Activated CD4-positive, alpha-beta T cell treated with anti-CD3 and anti-CD28 coated beads, Interleukin-2, amount 50 U/mL, for 1 hour (primary cell): ENCODE measurements at places on chromosomes 7 and 10.

DNA sequence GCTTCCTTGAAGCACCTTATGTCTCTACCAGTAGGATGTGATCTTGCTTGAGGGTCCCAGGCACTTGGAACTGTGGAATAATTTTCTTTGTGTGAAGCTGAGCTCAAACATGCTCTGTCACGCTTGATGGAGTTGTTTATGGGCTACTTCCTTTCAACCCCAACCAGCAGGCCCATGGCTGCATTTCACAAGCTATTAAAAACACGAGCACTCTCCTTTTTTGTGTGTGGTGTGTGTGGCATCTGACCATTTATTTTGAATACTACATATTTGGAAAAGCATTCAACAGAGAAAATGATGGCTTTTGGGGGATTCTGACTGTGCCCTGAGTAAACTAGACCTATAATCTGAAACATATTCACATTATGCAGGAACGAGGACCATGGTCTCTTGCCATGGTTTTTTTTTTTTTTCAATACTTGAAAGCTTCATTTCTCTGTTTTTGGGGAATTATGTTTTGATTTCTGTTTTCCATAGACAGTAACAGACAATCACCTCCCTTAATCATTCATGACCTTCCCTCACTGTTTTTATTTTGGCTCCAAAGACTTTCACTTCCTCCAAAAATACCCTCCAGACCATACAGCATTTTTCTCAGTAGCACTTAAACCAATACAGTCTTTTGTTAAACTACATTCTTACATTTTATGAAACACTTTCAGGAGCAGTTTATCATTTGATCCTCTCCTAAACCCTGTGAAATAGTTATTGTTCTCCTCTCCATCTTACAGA, 233.6 kb upstream of the BMPER start:
- no peak for DNase-seq

GRCh38 chr10:77038407-77038806, 599.2 kb downstream of the KCNMA1 start:
- no peak for DNase-seq

DNA sequence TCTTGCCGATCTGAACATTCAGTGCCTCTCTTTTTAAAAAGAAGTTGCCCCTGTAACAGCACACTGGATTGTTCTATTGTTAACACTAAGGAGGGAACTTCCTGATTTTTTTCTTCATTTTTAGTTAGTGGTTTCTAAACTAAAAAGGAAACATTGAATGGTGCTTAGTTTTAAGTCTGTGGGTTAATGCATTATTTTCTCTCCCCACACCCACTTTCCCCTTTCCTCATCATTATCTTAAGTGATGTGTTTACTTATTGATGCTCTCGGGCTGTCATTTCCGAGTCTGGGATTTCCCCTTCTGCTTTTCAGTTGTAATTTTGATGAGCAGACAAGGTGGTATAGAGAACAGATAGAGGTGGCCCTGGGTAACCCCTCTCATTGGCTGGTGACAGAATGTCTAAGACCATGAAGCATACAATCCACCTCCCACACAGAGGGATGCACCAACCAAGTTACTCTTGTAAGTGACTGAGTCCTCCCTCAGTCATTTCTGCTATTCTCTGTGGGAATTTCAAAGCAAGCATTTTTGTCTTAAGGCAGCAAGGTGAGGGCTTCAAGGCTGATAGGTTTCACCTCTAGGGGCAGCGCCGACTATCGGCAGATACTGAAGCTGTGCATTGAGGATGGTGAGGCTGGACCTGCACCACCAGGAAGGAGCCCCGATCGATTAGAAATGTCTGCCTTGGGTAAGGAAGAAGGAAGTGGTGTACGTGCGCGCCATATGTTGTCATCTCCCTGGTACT, 49.5 kb downstream of the CHN2 start:
- DNase-seq: peak; percentile 4

DNA sequence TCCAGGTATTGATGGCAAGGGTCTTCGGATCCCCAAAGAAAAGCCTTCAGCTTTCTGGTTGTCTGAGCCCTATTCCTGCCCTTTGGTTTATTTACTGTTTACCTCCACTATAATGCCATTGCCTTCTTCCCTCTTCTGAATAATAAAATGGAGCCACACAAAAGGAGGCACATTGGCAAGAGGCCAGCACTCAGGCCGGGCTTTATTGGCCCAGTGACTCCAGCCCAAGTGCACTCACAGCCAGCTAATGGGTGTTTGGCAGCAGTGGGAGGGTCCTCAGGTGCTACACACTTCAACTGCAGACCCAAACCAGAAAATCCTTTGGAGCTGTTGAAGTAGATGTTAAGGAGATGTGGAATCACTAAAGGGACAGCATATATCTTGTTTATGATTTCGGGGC, 336.0 kb downstream of the PLXNA4 start:
- no peak for DNase-seq

GRCh38 chr10:43680035-43680434, 31.4 kb upstream of the ZNF32 start:
- no peak for DNase-seq

- DNase-seq: no peak
Observed at GRCh38 chr7:104153287-104153686, 54.5 kb downstream of the ORC5 start.

DNA sequence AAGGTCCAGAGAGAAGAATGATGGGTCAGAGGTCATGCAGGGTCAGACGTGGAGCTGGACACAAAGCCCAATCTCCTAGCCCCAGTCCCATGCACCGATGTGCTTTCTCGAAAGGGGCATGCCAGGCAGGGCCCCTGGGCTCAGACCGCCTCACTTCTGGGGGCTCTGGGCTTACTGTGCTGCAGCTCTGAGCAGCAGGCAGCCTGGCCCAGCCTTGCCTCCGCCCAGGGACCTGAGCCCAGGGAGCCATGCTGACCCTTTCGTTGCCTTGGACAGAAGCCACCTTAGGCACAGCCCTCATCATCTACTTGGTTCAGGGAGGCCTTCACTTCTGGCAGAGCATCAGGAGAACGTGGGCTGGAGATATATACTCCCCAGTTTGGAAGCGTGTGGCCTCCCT, 161.2 kb downstream of the GRK5 start:
- no peak for DNase-seq

DNA sequence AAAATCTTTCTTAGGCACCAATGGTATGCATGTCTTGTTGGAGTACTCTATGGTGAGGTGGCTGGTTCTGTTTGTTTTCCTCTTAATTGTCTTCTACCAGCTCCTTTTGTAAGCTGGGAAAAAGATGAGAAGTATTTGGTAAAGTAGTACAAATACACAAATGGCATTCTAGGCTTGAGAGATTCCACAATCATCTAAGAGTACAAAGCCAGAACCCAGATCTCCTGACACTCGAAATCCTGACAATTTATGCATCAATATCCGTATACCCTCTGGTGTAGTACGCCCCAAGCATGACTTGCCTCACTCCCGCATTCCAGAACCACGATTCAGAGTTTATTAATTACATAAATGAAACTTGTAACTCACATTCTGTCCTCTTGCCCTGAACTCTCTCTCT, 43.5 kb downstream of the CDCA7L start:
- no peak for DNase-seq

DNA sequence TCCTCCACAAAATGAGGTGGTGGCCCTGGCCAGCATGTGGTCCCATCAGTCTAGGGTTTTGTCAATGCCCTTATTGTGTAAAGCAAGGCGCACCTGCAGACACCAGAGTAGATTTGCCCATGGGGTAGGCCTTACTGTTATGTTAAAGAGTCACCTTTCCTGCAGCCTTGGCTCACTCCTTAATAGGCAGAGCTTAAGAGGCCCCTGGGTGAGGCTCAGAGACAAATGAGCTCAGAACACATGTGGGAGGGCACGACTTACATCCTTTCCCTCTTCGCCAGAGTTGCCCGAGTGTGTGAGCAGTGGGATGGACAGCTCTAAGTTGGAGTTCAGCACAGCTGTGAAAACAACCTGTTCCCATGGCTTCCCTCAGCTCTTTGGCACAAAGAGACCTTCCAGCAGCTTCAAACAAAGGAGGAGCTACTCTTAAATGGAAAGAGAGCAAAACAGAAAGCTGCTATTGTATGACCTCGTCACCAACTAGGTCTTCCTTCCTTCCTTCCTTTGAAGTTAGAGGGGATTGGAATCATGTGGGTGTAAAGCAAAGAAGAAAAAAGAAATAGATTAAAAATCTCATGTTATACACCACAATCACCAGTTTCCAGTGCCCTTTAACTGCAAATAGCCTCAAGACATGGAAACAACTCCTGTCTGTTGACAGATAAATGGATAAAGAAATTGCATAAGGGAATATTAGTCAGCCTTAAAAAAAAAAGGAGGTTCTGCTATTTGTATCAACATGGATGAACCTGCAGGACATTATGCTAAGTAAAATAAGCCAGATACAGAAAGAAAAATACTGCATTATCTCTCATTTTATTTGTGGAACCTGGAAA, 11.9 kb upstream of the XPNPEP1 start:
- DNase-seq: no peak

- DNase-seq: no peak
Observed at GRCh38 chr10:12397147-12397896, 48.0 kb downstream of the CAMK1D start.

- no peak for DNase-seq
Observed at GRCh38 chr10:78432583-78432982, 398.9 kb downstream of the RPS24 start.

DNA sequence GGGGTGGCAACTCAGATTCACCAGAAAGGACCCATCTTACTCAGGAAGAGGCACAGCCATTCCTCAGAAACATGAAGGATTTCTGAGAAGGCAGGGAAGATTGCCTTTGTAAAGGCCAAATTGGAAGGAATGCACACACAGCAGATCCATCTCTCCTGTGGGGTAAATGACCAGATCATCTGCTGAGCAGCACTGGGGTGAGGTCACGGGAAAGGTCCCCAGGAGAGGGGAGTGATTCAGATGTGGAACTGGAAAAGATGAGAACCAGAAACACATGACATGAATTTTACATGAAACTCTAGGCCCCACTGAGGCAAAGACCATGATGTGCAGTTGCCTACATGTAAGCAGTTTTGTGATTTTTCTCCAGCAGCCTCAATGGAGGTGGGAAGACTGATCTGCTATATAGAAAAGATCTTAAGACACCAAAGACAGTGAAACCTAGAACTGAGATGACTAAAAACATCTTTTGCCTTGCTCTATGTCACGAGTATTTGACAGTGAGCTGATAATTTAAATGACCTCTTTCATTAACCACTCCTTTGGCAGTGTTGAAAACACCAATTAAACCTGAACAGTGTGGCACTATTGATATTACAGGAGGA, 91.6 kb downstream of the AMPH start:
- no peak for DNase-seq

DNA sequence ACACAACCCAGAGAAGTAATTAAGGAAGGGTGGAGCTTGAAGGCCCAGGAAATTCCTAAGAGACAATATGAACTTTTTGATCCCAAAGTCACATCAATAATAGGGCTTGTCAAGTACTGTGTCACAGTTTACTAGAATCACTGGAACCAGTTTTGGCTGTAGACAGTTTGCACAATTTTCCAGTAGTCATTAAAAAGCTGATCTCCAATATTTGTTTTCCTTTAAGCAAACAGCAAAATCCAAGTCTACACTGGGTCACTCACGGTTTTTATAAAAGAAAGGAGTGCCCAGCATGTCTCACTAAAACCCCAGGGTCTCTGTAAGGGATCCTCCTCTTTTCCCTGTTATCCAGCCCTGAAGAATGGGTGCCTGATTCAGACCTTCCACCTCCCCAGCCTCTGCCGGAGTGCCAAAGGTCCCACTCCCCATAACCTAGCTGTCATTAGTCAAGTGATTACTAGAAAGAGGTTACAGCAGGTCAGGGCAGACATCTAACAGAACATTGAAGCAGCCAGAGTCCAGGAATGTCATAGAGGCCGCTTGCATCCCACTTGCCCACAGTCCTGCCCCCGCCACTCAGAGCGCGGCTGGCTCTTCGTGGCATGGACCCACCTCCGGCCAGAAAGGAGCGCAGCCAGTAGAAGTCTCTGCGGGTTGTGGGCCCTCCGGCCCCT, 552 bp downstream of the SLC25A16 start:
- DNase-seq: no peak

DNA sequence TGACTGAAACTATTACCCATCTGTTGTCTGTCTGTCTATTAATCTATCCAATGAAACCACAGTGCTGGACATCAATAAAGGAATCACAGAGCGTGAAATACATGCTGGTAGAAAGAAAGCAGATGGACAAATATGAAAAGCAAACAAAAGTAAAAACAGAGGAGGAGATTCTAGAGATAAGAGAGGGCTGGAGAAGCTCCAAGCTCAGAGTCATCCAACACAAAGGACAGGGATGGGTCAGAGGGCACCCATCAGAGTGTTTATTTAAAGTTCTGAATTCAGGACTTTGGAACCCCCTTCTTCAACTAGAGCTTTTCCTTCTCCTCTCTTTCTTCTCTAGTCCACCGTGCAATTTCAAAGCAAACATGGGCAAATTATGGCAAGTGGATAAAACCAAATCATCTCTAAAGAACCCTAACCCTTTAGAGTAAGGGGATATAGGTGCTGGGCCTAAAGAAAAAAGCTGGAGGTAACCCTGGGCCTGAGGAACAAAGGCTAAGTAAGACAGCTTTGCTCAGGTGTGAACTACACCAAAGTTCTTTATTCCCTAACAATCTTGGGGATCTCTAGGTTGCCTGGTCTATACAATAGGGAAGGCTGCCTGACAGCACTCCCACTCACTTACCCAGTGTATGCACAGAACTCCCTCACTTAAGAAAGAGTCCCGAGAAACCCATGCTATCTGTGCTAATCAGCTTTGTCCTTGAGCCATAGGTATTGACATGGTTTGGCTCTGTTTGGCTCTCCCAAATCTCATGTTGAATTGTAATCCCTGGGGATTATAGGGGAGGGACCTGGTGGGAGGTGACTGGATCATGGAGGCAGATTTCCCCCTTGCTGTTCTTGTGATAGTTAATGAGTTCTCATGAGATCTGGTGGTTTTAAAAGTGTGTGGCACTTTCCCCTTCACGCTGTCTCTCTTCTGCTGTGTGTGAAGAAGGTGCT, 97.0 kb downstream of the BAMBI start:
- no peak for DNase-seq

DNA sequence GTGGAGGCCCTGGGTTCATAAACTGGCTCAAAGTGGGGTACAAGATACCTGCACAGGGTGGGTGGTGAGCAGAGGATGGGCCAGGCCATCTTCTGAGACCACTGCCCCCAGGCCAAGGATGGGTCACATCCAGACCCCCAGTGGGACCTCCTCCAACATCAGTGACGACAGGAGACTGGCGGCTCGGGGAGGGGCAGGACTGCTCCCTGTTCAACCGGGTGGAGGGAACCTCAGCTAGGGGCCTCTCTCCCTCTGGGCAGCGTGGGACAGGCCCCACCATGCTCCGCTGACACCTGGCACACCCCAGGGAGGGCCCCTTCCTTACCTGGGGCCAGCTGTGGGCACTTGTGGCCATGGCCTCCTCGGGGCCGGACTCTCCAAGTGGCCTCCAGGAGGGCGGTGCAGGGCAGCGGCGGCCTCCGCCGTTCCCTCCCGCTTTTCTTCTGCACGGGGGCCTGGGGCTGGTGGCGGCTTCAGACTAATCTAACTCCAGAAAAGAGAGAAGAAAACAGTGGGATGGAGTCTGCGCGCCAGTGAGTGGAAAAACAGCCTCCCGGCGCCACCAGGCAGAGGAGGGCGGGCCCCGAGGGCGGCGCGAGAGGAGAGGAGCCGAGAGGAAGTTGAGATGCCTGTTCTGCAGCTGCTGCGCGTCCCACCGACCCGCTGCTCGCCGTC, at the start of gene CALHM2:
Gene CALHM2 (minus strand): TSS at position 540 of the 675 bp plus-strand sequence. CDS start 2,429 bp downstream, outside the sequence.
- DNase-seq: peak; percentile 56
